Suprapubic skin (tissue), 4 donors: ENCODE measurements at places on chromosomes 12 and 14. TPM values are rescaled to one million over a fixed set of nuclear protein-coding genes. Genes with fewer than 3 reads are reported as not detected.

DNA sequence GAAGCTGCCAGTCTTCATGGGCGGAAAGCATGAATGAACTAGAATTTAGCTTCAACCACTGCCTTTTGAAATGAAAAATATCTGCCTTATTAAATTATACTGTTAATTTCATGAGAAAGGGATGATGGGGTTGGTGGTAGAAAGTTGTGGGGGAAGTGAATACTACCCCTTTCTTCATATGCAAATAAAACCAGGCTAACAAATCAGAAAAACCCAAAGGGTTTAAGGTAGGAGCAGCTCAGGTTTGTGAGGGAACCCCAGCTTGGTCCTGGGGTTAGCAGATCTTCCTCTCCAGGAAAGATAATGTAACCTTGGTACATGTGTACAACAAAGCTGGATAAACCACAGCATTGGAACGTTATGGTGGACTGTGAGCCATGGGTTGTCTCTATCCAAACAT lies 84.0 kb downstream of the PPP2R5C start:
- H3K27me3 ChIP-seq = no peaks in the 10 kb centered on the region
- no peak overlapping the region for H3K4me3 ChIP-seq
- no peak for DNase-seq
- H3K36me3 ChIP-seq = no peaks in the 10 kb centered on the region

GRCh38 chr14:54338696-54339317 lies 58.0 kb upstream of the CDKN3 start:
- no peaks in the 10 kb centered on the region for H3K36me3 ChIP-seq
- H3K27me3 ChIP-seq = no peaks in the 10 kb centered on the region

- peaks cover 7% of the 10 kb centered on the region for H3K4me1 ChIP-seq
- no peak overlapping the region for H3K4me3 ChIP-seq
- H3K27me3 ChIP-seq = no peaks in the 10 kb centered on the region
- no peaks in the 10 kb centered on the region for H3K36me3 ChIP-seq
- H3K27ac ChIP-seq = no peak overlapping the region
Measured at GRCh38 chr12:52534482-52534881, 14.3 kb upstream of the KRT5 start.

GRCh38 chr14:70887207-70887681 lies 20.0 kb upstream of the PCNX1 start:
- no peaks in the 10 kb centered on the region for H3K36me3 ChIP-seq
- H3K4me3 ChIP-seq = no peak overlapping the region
- H3K27me3 ChIP-seq = no peaks in the 10 kb centered on the region
- no peak for DNase-seq

- H3K4me1 ChIP-seq = peaks cover 4% of the 10 kb centered on the region
- H3K4me3 ChIP-seq = no peak overlapping the region
- H3K27ac ChIP-seq = no peak overlapping the region
- DNase-seq = no peak
- H3K36me3 ChIP-seq = no peaks in the 10 kb centered on the region
Measured at GRCh38 chr14:45743884-45744283, 490.9 kb upstream of the MIS18BP1 start.

GRCh38 chr12:27297566-27297965 lies 35.1 kb upstream of the BMAL2 start:
- H3K27ac ChIP-seq = no peak overlapping the region
- H3K4me3 ChIP-seq = no peak overlapping the region
- peaks cover 25% of the 10 kb centered on the region for H3K36me3 ChIP-seq
- no peak for DNase-seq

GRCh38 chr12:50621399-50622300 lies 116.9 kb downstream of the DIP2B start:
- no peaks in the 10 kb centered on the region for H3K36me3 ChIP-seq
- peaks cover 80% of the 10 kb centered on the region for H3K4me1 ChIP-seq
- no peak for DNase-seq
- H3K27me3 ChIP-seq = no peaks in the 10 kb centered on the region
- H3K27ac ChIP-seq = peak overlapping the region; percentile 87
- no peak overlapping the region for H3K4me3 ChIP-seq

HAL gene
- 146 TPM for total RNA-seq
